ENCODE measurements at places on chromosomes 5 and 9.

GRCh38 chr9:120402741-120403542, 177.0 kb downstream of the CDK5RAP2 start:
- peak; percentile 90 for DNase-seq

GRCh38 chr9:112112941-112113681, 62.0 kb downstream of the SUSD1 start:
- DNase-seq, result peak; percentile 7

DNA sequence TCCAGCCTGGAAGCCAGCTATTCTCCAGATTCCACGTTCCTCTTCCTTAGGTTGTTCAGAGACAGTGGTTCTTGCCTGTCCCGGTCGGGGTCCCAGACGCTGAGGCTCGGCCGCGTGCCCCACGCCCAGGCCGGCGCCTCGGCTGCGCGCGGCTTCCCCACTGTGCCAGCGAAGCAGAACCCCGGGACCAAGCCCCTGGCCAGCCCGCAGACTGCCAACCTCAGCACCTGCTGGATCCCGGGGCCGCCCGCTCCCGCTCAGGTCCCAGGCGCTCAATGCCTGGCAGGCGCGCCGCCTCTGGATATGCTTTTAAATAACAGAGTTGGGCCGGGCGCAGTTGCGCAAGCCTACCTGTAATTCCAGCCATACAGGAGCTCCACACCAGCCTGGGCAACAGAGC, 195.5 kb downstream of the MAN2A1 start:
- DNase-seq, result no peak

DNA sequence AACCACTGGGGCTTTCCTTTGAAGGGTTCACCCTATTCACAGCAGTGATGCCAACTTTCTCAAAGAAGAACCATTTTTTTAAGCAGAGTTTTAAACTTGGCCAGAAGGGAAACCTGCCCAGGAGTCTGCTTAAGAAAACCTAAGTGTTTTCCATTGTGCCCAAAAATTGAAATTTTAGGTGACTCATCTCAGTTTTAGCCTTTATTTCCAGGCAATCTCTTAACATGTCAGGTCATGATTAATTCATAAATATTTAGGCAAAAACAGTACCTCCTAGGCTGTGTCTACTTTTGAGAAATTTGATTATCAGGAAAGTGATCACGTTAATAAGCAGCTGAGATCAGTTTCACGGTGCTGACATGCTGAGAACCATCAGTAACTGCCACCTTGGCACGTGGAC, 61.9 kb downstream of the TLE1 start:
- DNase-seq, result no peak

- DNase-seq, result no peak
Measured at GRCh38 chr5:95803271-95804148, 19.0 kb downstream of the GLRX start.

- DNase-seq, result no peak
Measured at GRCh38 chr5:3751846-3752245, 156.2 kb downstream of the IRX1 start.

DNA sequence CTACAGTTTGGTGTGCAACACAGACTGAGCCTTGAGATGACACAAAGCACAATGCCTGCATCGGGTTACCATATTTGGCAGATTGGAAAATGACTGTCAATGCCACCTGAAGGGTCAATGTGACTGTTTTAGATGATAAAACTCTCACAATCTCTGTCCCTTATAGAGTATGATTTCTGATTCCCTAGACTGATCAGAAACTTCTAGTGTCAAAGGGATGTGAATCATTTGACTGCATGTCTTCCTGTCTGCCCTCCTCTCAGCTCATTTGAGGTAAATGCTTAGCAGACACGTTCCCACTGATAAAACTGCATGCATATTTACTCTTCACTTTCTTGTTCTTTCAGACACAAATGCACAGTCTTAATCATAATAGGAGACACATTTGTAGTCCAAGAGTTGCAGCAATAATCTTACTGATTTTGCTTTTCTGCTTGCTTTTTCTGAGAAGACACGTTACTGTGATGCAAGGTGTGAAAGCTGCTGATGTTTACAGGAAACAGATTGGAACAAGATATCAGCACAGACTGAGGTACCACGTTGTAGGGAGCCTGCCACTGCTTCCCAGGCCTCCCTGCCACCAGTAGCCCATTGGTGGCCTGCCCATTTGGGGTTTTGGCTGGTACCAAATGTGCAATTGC, 77.8 kb downstream of the GCNT4 start:
- DNase-seq, result no peak

DNA sequence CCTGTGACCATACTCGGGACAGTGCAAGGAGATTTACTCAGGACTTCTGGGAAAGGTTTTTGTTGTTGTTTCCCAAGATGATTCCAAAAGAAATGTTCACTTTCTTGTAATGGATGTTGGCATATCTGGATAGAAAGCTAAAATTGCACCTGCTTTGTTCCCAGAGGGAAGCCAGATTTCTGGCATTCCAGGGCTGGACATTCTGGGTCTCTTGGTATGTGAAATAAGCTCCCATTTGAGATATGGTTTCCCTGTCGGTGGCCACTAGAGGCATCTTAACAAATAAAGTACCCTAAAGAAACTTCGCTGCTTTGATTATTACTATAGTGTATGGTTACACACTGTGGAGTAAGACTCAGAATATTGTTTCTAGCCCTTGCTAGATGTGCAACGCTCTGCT, 737.3 kb downstream of the BRINP1 start:
- DNase-seq, result no peak

- DNase-seq, result no peak
Measured at GRCh38 chr9:110293248-110293647, 36.9 kb upstream of the TXN start.

- peak; percentile 33 for DNase-seq
Measured at GRCh38 chr9:99485459-99485858, 263.4 kb downstream of the SEC61B start.

DNA sequence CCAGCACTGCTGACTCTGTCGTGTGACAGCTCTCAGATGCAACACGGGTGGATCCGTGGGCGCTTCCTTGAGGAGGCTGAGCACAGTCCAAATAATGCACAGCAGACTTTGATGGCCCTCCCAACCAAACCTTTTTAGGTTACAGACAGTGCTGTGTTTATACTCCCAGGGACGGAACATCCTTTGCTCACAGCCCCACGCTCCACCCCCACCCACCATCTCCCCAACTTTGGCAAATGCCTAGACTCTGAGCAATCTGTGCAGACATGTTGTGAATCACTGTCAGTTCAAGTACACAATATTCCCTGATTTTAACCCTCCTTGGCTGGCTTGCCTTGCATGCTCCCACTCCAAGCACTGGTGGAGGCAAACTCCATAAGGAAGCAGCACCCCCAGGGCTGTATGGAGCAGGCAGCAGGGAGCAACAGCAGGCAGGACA, 324.6 kb downstream of the MLLT3 start:
- DNase-seq, result peak; percentile 72

- DNase-seq, result no peak
Measured at GRCh38 chr5:55191165-55191564, 18.2 kb upstream of the CDC20B start.

DNA sequence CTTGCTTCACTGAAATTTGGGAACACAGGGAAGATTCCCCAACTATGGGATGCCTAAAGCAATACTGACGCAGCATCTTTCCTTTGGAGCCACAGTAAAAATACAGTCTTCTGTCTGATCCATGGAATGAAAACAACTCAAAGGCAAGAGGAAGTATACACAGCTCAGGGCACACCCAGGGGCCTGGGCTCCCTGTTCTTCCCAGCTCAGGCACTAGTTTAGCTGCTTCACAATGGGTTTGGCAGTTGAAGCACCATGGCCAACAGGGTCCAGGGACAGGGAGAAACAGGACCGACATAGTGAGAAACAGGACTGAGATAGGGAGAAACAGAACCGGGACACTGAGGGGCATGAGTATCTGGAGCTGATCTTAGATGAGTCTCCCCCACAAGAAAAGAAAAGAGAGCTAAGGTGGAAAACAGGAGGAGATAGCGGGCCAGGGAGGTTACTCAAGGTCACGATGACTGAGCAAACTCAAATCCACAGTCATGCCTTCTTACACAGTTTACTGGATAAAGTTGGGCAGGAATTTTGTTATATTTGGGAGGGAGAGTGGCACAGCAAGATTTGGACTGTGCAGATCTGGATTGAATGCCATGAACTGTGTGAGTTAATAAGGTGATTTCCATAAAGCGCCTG, 198.8 kb downstream of the SMARCA2 start:
- DNase-seq, result no peak

DNA sequence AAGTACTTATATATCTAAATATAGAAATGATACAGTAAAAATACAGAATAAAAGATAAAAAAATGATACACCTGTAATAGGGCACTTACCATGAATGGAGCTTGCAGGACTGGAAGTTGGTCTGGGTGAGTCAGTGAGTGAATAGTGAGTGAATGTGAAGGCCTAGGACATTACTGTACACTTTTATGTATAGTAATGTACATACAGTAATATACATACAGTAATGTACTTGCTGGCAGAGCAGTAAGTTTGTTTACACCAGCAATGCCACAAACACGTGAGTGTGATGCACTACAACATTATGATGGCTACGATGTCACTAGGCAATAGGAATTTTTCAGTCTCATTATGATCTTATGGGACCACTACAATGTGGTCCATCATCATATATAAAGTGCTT, 34.2 kb downstream of the SUSD1 start:
- no peak for DNase-seq

DNA sequence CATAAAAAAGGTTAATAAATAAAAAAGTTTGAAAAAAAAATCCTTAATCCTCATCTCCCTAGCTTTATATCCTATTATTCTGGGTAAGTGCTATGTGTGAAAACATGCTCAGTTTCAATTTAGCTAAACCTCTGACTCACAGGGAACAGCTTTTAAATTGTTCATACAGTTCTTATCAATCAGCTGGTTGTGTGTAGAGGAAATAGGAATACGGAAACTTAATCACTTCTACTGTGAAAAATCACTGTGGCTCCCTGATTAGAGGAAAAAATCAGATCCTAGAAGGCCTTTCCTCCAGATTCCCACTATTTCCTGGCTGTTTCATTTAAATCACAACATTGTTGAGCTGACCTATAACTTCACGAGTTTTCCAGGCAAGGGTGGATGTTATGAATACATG, 120.5 kb downstream of the MARCHF3 start:
- DNase-seq, result no peak

DNA sequence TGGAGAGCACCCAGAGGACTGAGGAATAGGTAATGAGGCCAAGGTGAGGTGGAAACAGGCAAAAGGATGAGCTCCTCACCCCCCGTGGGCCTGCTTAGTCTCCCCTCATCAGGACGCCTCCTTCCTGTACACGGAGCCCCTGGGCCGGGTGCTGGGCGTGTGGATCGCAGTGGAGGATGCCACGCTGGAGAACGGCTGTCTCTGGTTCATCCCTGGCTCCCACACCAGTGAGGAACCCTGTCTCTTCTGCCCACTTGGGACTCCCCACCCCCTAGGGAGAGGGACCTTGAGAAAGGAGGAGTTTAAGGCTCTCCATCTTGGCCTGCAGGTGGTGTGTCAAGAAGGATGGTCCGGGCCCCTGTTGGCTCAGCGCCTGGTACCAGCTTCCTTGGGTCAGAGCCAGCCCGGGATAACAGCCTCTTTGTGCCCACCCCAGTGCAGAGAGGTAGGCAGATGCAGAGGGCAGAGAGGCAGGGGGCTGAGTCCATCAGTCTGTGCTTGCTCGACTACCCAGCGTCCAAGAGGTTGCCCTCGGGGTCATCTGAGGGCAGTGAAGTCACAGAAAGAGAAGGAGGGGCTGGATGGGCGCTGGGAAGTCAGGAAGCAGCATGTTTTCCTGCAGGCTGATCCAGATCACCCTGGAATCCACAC, 7.0 kb downstream of the DOLK start:
- no peak for DNase-seq

GRCh38 chr9:135414293-135414692, 65.3 kb upstream of the PPP1R26 start:
- DNase-seq, result no peak

DNA sequence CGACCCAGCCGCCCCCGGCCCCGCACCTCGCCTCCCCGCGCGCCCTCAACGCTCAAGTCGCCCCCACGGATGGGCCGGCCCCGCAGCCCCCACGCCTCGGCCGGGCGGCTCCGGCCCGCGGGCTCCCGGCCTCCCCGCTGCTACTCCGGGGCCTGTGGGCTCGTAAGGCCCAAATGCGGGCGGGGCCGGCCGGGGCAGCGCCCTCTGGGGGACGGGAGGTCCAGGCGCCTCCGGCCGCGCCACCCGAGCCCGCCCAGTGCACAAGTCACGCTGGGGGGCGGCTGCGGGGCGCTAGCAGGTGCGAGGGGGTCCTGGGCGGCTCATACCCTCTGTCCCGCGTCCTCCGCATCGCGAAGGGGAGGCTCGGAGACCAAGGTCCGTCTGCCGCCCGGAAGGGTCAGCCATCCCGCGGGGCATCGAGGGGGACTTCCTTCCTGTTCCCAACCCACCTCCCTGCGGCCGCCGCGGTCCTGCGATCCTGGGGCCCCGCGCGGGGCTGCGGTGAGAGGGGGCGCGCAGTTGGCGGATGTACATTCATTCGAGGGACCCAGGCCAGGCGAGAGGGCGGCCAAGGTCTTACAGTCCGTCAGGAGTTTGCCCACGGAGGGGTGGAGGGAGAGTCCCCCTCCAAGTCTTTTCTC, at the start of gene CIZ1:
Gene CIZ1 (minus strand): TSS at position 167 of the 641 bp plus-strand sequence. CDS start 715 bp downstream, outside the sequence.
- peak; percentile 80 for DNase-seq

- DNase-seq, result no peak
Measured at GRCh38 chr9:86735772-86736458, 211.4 kb downstream of the GAS1 start.

DNA sequence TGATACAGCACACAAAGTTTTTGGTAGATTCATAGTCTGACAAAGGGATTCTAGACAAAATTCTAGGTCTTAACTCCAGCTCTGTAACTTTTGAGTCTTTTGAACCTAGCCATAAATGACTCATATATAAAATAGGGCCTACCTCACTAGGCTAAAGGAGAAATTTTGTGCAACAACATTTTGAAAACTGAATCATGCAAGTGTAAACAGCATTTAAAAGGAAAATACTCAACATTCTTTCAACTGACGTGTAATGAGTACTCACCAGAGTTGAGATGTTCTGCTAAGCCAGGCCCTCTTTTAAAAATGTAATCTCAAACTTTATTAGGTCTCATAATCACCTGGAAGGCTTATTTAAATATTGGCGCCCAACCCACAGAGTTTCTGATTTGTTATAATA, 113.2 kb downstream of the STK32A start:
- peak; percentile 5 for DNase-seq

DNA sequence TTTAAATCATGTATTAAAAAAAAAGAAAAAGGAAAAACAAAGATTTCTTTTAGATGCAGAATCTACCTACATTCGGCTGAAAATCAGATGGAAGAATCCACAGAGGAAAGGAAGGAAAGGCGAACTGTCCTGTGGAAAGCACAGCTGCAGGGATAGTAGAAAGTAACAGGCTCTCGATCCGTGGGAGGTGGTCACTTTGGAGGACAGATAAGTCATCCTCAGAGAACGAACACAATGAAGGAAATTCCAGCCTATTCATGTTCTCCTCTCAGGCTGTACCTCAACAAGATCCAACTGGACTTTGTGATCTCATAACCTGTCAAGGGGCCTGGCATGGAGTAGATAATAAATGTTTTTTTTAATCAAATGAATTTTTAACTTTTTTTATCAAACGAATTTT, 72.8 kb downstream of the NR6A1 start:
- peak; percentile 48 for DNase-seq

- DNase-seq, result peak; percentile 67
Measured at GRCh38 chr5:14174230-14174636, 31.1 kb downstream of the TRIO start.
